Central memory CD8-positive, alpha-beta T cell (primary cell): ENCODE measurements at places on chromosomes 6 and 20.

DNA sequence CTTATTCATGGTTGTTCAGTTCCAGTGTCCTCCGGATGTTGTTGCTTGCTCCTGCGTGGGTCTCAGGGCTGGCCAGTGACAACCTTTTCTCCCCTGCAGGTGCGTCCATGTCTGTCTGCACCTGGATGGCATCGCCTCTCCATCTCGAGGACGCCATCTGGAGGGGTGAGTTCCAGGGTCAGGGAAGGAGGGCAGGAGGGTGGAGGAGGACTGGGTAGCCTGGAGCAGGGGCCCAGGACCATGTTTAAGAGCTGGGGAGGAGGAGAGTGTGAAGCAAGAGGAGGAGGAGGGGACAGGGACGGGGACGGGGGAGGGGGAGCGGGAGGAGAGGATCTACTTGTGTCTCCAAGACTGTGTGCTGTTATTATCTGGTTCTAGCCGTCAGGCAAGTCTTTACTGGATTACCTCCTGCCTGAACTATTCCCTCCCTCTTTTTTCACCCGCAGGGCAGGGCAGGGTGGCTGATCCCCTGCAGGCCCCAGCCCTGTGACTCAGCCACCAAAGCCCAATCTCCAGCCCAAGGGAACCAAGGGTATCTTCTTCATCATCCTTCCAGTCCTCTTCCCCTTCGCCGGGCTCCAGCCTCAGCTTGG lies 32.2 kb upstream of the TULP1 start:
- no peak overlapping the region for H3K27ac ChIP-seq
- H3K4me1 ChIP-seq: no peaks in the 10 kb centered on the region
- H3K27me3 ChIP-seq: peaks cover 5% of the 10 kb centered on the region
- H3K4me3 ChIP-seq: no peak overlapping the region

DNA sequence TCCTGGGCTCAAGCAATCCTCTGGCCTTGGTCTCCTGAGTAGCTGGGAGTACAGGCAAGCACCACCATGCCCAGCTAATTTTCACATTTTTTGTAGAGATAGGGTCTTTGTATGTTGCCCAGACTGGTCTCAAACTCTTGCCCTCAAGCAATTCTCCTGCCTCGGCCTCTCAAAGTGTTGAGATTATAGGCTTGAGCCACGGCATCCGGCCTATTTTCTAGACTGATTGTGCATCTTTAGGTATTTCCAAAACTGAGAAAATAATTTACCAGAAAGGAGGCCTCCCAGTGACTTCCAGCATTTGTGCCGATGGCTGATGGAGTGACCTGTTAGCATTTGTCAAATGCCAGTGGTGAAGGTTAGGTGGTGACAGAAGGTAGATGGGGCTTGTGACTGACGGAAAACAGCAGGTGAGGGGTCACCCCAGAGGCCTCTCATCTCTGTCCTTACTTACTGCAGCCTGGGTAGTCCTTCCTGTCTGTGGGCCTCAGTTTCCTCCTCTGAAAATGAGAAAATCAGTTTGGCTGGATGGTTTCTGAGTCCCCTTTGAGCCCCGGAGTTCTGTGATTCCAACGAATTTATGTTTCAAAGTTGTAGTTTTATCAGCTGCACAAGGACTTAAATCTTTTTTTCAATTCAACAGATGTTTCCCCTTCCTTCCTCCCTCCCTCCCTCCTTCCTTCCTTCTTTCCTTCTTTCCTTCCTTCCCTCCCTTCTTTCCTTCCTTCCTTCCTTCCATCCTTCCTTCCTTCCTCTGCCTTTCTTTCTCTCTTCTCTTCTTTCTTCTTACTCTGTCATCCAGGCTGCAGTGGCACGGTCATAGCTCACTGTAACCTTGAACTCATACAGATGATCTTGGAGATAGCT lies 53.5 kb downstream of the TGM2 start:
- H3K27ac ChIP-seq: no peak overlapping the region
- no peak overlapping the region for H3K4me3 ChIP-seq
- DNase-seq: no peak

DNA sequence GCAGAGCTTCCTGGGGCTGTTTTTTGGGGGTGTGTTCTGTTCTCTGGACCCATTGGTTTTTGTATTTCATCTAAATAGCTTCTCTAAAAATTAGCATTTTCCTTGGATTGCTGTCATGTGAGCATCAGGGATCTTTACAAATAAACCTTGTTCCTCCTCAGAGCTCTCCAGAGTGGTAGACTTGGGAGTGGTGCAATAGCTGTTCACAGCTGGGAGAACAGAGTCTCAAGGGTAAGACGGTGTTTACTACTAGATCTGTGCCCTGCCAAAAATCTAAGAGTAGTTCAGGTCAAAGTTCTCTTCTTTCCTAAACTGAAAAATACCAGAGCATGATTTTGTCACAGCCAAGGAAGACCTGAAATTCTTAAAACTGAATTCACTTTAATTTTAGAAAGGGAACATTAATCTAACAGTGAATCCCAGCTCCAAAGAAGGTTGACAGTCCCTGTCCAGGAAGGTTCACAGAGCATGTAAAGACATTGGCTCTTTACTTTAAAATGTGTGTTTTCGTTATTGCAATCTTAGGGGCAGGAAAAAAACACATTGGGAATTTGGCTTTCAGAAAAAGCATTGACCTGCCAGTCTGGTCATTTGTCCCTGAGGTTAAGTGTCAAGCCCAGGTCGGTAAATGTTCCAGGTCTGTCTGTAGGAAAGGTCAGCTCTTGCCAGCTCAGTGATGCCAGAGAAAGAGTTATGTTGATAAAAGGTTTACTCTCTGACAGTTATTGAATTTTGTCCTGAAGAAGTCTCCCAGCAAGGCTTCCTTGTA lies 43.3 kb downstream of the VAPB start:
- peak overlapping the region; percentile 77 for H3K27ac ChIP-seq
- DNase-seq: no peak
- no peak overlapping the region for H3K4me3 ChIP-seq

DNA sequence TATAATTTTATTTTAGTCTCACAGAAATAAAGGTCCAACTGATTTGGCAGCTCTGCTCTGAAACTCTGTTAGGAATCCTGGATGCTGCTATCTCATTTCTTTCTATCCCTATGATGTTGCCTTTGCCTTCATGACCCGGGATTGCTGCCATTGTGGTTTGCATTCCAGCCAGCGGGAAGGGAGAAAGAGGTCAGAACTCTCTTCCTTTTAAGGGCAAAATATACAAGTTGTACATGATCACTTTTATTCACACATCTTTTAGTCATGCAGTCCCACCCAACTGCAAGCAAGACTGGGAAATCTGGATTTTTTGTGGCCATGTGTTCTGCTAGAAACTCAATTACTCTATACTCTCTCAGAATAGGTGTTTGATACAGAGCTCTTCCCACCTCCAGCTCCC lies 263.1 kb upstream of the ZFP64 start:
- H3K4me3 ChIP-seq: no peak overlapping the region
- no peak overlapping the region for H3K27ac ChIP-seq
- H3K36me3 ChIP-seq: no peaks in the 10 kb centered on the region
- DNase-seq: no peak
- H3K27me3 ChIP-seq: no peaks in the 10 kb centered on the region

GRCh38 chr6:3230256-3230882 lies 2.9 kb upstream of the TUBB2B start:
- H3K27me3 ChIP-seq: peaks cover 98% of the 10 kb centered on the region
- DNase-seq: no peak
- H3K36me3 ChIP-seq: peaks cover 9% of the 10 kb centered on the region
- H3K4me1 ChIP-seq: peaks cover 57% of the 10 kb centered on the region
- H3K27ac ChIP-seq: no peak overlapping the region

GRCh38 chr6:63887002-63887751 lies 251.6 kb downstream of the PHF3 start:
- H3K36me3 ChIP-seq: no peaks in the 10 kb centered on the region
- no peaks in the 10 kb centered on the region for H3K27me3 ChIP-seq
- H3K4me3 ChIP-seq: no peak overlapping the region
- H3K27ac ChIP-seq: no peak overlapping the region

DNA sequence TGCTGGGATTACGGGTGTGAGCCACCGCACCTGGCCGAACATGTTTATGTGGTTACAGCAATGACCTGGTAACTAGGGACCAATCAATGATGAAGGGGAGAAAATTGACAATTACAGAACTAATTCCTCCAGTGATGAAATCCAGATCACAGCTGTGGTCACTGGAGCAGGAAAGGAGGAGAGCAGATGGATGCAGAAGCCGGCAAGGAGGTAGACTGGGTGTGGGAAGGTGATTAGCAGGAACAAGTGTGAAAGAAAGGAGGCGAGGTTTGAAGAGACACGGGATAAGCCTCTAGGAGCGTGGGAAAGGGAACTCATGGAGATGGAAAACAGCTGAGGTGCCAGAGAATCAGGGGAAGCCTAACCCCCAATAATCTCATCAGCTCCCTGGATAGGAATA lies 17.2 kb upstream of the SPAG4 start:
- DNase-seq: no peak
- no peak overlapping the region for H3K27ac ChIP-seq
- H3K27me3 ChIP-seq: no peaks in the 10 kb centered on the region
- H3K4me3 ChIP-seq: no peak overlapping the region

DNA sequence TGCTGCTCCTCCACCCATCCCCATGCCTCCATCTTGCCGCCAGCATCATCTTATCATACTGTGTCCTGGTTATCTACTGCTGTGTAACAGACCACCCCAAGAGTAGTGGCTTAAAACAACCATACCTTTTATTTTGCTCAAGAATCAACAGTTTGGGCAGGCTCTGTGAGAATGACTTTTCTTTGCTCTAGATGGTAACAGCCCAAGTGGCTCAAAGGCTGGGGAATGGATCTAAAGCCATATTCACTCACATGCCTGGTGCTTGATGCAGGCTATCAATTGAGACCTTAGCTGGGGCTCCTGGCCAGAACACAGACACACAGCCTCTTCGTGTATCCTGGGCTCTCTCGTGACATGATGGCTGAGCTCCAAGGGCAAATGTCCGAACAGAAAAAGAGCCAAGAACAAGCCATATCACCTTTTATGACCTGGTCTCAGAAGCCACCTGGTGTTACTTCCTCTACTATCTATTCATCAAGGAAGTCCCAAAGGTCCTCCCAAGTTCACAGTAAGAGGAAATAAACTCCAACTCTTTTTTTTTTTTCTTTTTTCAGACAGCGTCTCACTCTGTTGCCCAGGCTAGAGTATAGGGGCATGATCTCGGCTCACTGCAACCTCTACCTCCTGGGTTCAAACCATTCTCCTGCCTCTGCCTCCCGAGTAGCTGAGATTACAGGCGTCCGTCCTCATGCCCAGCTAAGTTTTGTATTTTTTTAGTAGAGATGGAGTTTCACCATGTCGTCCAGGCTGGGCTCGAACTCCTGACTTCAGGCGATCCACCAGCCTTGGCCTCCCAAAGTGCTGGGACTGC lies 159.3 kb upstream of the JARID2 start:
- no peaks in the 10 kb centered on the region for H3K36me3 ChIP-seq
- no peak for DNase-seq
- H3K4me3 ChIP-seq: no peak overlapping the region
- no peaks in the 10 kb centered on the region for H3K4me1 ChIP-seq
- H3K27ac ChIP-seq: no peak overlapping the region
- H3K27me3 ChIP-seq: no peaks in the 10 kb centered on the region

GRCh38 chr6:160583794-160584193 lies 80.3 kb downstream of the LPA start:
- H3K4me3 ChIP-seq: no peak overlapping the region
- H3K27me3 ChIP-seq: peaks cover 72% of the 10 kb centered on the region
- H3K36me3 ChIP-seq: peaks cover 3% of the 10 kb centered on the region
- no peak overlapping the region for H3K27ac ChIP-seq

DNA sequence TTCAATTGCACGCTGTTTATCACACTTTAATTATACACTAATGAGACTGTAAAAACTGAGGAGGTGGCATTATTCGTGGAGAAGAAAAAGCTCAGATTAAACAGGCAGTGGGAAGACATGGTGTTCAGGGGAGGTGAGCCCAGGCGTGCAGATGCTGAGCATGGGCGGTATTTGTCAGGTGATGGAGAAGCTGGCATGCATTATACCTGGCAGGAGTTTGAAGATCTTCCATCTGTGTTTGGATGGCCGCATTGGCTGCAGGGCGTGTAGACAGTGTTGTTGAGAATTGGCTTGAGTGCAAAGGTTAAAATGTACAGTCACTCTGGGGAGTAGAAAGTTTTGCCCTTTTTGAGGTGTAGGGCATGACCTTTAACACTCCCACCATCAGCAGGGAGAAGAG lies 213.8 kb downstream of the ERMARD start:
- H3K27me3 ChIP-seq: peaks cover 51% of the 10 kb centered on the region
- peak; percentile 3 for DNase-seq
- peak overlapping the region; percentile 13 for H3K27ac ChIP-seq
- no peaks in the 10 kb centered on the region for H3K4me1 ChIP-seq
- no peaks in the 10 kb centered on the region for H3K36me3 ChIP-seq
